ENCODE measurements at places on chromosomes 1 and 21.
A peak's percentile ranks its signal among the peaks of the same experiment; 100 is the strongest.

DNA sequence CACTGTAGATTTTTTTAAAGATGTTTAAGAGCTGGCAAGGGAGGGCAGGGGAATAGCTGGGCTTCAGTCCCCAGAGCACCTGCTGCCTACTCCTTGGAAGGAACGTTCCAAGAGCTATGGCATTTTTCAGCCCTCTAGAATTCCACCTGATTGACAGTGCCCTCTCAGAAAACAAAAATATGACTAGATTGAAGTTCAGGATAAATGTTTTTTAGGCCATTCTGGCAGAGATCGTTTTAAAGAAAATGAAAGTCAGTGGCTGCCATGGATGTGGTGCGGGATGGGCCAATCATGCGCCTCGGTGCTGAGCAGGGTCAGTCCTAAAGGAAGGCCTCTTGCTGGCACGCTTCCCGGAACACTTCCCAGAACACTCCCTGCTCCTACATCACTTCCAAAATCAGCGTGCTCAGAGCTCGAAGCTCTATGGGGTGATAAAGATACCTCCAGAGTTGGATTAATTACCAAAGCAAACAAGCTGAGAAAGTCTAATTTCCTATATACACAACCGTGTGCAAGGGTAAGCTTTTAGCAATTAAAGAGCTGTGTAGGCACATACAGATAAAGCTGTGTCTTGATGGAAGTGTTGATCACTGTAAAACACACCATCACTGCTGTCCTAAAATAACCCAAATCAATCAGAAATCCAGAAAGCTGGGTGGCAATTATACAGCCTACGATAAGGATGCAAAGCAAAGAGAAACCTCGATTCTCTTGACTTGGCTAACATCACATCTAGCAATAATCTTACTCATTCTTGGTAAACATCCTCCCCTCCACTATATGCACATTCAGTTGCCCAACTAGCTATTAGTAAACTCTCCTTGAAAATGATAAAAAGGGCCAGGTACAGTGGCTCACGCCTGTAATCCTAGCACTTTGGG is 34.6 kb downstream of the TGFBR3 start:
- DNase-seq, result no peak

GRCh38 chr1:54008876-54009275 is 9.1 kb downstream of the LDLRAD1 start:
- no peak for DNase-seq

DNA sequence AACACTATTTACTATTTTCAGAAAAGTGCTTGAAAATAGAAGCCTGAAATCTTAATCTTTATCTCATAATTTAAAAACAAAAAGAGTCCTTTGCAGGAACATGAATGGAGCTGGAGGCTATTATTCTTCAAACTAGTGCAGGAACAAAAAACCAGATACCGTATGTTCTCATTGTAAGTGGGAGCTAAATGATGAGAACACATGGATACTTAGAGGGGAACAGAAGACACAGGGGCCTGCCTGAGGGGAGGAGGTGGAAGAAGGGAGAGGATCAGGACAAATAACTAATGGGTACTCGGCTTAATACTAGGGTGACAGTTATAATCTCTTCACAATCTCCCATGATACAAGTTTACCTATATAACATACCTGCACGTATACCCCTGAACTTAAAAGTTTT is 176.3 kb downstream of the SDCCAG8 start:
- DNase-seq, result no peak

GRCh38 chr21:36700971-36701755 is 2.2 kb downstream of the SIM2 start:
- DNase-seq, result no peak

- DNase-seq, result no peak
Observed at GRCh38 chr1:40692429-40692895, 958 bp downstream of the NFYC start.

- no peak for DNase-seq
Observed at GRCh38 chr1:210373628-210373877, 44.9 kb downstream of the HHAT start.

DNA sequence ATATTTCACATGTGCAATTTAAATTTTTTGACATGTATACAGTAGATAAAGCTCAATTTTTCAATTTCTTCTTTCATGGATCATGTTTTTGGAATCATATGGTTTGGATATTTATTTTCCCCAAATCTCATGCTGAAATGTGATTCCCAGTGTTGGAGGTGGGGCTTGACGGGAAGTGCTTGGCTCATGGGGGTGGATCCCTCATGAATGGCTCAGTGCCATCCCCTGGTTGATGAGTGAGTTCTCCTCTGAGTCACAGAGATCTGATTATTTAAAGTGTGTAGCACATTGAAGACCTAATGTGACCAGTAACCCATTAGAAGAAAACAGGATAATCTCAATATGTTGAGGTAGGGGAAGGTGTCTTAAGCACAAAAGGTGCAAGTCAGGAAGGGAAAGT is 9.1 kb upstream of the IFI16 start:
- peak; percentile 63 for DNase-seq

GRCh38 chr1:19665496-19666465 is 1.1 kb downstream of the HTR6 start:
- no peak for DNase-seq

DNA sequence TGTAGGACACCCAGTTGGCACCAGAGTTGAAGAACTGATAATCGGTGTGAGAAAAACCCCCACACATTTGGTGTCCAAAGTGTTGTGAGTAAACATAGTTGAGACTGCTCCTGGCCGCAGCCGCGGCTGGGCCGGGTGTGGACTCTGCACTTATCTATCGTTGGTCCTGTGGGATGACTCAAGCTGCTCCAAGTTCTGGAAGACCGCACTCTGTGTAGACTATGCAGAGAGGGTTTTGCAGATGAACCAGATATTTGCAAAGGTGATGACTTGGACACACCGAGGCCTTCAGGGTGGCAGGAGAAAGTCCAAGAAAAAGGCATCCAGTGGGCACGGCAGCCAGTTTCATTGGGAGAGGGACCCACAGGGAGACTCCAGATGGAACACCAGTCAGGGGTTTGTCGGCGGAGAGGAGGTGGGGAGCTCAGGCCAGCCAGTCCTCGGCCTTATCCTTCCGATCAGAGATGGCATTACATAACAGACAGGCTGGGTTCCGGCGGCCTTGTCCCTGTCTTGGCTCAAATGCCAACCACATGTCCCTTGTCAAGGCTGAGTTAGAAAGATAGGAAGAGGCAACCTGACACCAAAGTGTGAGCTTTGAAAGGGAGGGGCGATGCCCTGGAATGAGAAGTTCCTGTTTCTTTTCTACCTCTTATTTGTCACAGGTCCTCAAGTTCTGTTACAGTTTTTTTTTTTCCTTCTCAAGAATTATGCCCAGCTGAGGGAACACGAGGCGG is 21.1 kb downstream of the C2CD2 start:
- DNase-seq, result no peak

DNA sequence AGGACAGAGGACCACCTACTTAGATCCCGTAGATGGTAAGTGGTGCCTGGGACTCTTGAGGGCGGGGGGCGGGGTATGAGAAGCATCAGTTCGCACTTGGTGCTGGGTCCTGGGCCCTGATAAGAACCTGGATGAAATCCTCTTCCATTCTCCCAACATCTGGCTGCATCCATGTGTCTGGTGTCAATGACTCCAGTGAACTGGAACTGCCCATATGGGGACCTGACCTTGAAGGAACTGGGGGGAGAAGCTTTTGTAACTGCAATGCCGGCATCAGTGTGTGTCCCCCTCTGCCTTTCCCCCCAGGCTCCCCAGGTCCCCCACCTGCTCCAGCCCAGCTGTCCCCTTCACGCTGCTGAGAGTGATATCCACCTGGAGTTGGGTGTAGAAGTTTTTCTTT is 49.7 kb upstream of the EPB41 start:
- DNase-seq, result no peak

DNA sequence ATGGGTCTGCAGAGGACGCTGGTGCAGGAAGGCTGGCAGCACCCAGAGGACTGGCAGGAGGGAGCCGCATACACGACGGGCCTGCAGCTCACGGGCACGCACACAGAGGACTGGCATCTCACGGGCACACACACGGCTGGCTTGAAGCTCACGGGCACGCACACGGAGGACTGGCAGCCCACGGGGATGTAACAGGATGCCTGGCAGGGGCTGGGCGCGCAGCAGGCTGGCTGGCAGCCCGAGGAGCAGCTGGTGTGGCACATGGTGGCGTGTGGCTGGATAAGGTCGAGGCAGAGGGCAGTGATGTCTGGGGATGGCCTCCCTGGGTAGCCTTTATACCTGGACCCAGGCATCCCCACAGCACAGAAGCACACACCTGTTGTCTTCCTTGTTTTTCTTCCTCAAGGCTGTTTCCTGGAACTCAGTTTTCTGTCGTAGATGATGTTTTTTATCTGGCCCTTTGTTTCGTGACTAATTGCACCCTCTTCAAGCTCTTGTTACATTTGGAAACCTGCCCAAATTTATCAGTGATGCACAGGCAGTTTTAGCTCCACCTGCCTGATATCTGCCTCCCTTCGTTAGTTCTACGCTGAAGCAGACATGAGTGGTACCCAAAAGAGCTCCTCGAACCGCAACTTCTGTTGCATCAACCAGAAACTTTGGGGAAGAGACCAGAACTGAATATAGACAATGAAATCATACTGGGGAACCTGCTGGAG is at the start of gene KRTAP12-1:
Gene KRTAP12-1, minus strand, starts transcription at position 303 of the 719 bp plus-strand sequence. Its CDS starts 40 bp downstream, at position 263.
- DNase-seq, result no peak

DNA sequence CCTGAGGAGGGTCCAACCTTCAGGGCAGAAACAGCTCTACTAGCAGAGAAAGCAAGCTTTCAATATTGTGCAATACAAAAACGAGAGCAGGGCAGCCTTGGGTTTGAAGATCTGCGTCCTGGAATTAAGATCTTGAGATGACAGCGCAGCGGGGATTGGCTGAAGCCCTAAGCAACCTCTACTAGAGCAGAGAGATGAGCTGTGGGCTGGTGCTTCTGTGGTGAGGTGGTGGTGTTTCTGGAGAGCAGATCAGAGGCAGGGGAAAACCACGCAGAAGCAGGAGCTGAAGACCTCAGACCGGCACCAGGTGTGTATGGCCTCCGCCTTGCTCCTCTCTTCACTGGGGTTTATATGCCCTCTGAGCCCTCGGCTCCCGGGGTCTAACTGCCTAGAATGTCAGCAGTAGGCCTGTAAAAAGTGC is 12.5 kb downstream of the TRAF3IP3 start:
- no peak for DNase-seq

DNA sequence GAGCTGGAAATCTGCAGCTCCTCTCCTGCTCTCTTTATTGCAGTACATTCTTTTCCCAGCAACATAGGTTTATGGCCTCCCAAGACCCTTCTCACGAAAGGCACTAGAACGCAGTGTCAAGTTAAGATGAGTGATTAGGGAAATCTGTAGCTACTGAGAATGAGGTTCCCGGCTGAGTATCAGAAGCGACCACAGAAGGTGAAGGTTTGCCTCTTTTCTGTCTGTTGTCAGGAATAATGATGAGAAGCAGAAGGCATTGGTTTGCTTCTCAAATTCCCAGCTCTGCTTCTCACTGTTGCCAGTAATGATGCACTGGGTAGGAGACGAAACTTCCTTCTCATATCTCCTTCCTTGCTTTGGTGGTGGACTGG is 128.4 kb downstream of the NTMT2 start:
- DNase-seq, result no peak

Measured in caudate nucleus (tissue), 63 donors.